ENCODE measurements at places on chromosomes 7 and 10. TPM values are rescaled to one million over a fixed set of nuclear protein-coding genes. Genes with fewer than 3 reads are reported as not detected.

Gene ELFN1
- total RNA-seq: not detected

Gene VDAC2
- 122 TPM for total RNA-seq

Gene HOXA1
- total RNA-seq: 0.22 TPM

Gene GLI3
- not detected for total RNA-seq

- no peak for DNase-seq
Measured at GRCh38 chr10:31143331-31143935, 111.8 kb upstream of the ZNF438 start.

DNA sequence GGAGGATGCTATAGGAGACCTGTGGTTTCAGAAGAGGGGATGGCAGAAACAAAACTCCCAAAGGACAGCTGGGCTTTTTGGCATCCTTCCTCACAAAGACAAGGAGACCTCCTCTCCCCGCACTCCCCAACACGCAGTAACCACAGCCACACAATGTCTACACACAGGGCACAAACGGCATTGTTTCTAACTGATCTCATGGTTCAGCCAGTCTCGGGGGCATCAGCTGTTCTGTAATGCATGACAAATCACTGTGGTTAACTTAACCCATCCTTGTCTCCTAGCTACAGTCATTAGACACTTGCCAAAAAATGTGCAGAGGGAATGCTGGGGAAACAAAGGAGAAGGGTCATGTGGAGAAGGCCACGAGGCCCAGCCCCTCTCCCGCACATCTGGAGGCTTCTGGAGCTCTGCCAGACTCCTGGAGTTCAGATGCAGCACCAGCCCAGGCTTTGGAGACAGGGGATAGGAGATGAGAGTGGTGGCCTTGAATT lies 7.6 kb upstream of the ADAMTS14 start:
- no peak for DNase-seq

GRCh38 chr10:43202224-43202656 lies 64.0 kb downstream of the CSGALNACT2 start:
- DNase-seq: peak; percentile 66

GRCh38 chr10:112539340-112539739 lies 92.3 kb downstream of the VTI1A start:
- DNase-seq: no peak

DNA sequence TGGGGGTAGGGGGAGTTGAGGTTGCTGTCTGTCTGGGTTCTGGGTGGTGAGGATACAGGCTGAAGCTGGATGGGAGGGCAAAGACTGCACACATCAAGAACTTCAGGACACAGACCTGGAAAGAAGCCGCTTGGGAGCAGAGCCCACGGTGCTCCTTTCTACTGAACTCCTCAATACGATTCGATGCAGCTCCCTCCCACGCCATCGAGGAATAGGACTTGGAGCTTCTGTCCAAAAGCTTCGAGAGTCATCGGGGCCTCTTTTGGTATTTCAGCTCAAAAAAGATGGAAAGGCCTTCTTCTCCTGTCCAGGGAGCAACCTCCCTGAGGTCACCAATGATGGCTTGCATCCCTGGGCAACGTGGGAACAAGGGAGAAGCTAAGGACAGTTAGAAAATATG lies 407.1 kb upstream of the MGMT start:
- DNase-seq: no peak
